ENCODE measurements at places on chromosomes 16 and 17.
A peak's percentile ranks its signal among the peaks of the same experiment; 100 is the strongest.

DNA sequence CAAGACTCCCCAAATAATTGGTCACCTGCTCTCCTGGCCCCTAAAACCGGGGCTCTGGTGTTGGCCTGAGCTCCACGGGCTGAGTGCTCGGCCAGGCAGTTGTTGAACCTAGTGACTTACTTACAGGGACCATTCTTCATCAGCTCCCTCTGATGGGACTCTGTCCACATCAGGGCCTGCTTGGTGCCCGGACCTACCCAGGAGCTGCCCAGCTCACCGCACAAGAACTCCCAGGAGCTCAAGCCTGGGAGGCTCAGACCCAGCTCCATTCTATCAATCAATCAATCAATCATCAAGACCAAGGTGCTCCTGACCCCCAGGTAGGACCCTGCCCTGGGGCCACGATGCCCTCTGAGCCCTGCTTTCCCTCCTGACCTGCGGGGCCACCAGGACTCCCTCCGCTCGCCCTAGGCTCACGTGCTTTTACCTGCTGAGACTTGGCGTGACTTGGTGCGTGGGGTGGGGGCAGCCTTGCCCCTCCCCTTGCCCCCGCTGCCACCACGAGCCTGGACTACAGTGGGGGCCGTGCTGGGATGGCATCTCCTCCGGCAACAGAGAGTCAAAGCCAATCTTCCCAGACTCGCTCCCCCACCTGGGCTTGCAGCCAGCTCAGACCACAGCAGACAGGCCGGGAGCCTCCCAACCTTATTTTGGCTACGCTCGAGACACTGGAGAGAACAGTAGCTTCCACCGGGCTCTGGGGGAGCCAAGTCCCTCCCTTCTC lies 15.7 kb downstream of the IL34 start:
- no peak for DNase-seq

DNA sequence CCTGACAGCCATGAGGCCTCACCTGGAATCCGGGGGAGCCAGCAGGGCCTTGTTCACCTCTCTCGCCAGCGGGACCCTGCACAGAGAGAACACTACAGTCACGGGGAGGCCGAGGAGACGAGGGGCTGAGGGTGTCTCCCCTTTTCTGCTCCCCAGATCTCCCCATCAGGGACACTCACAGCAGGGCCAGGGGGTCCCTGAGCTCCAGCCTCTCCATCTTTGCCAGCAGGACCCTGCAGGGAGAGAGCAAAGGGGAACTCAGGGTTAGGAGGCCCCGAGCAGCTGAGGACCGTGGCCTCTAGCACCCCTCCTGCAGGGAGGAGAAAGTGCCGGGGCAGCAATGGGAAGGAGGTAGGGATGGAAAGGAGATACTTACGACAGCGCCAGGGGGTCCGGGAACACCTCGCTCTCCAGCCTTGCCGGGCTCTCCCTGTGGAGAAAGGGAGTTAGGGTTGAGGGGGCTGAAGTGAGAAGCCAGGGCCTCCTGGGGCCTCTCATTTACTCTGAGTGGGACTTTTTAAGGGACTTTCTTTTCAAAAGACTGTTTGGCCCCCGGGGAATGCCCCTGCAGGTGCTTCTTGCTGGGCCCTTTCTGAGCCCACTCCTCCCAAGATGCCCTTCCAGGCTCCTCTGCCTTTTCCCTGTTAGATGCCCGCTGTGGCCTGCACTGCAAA lies 8.7 kb downstream of the COL1A1 start:
- no peak for DNase-seq

GRCh38 chr17:52653014-52653413 lies 494.5 kb upstream of the CA10 start:
- DNase-seq, result no peak

GRCh38 chr17:81071761-81072741 lies 37.1 kb downstream of the BAIAP2 start:
- no peak for DNase-seq

- peak; percentile 81 for DNase-seq
These were observed at the start of gene CHRNE for GRCh38 chr17:4903051-4903818. Gene CHRNE (minus strand): TSS chr17:4903098. CDS start chr17:4903063, 35 bp downstream.

- no peak for DNase-seq
These were observed 25.5 kb downstream of the MNT start for GRCh38 chr17:2375406-2375805.

GRCh38 chr17:76198702-76199101 lies 41.6 kb downstream of the RNF157 start:
- no peak for DNase-seq

- DNase-seq, result no peak
These were observed 34.5 kb downstream of the SLC39A11 start for GRCh38 chr17:73058022-73058421.

DNA sequence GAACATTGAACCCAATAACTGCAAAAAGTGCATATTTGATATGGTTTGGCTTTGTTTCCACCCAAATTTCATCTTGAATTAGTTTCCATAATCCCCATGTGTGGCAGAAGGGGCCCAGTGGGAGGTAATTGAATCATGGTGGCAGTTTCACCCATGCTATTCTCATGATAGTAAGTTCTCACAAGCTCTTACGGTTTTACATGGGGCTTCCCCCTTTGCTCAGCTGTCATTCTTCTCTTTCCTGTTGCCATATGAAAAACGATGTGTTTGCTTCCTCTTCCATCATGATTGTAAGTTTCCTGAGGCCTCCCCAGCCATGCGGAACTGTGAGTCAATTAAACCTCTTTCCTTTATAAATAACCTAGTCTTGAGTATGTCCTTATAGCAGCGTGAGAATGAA lies 127.6 kb downstream of the CHD9NB start:
- no peak for DNase-seq

GRCh38 chr16:19499481-19499880 lies 22.4 kb downstream of the GDE1 start:
- no peak for DNase-seq

DNA sequence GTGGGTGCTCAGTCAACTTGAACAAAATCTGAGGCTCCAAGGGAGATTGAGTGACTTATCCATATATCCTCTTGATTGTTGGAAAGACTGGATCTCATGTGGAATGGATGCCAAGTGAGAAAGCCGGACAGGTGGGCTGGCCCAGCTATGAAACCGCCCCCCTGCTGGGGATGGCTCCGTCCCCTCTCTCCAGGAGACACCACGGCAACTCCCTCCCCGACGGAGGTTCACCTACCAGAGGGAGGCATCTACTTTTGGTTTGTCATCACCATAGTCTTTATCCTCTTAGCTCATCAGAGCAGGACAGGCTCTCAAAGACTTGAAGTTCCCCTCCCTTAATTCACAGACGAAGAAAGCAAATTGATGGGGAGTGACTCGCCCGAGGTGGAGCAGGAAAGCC lies 1.8 kb upstream of the ALG1 start:
- no peak for DNase-seq

DNA sequence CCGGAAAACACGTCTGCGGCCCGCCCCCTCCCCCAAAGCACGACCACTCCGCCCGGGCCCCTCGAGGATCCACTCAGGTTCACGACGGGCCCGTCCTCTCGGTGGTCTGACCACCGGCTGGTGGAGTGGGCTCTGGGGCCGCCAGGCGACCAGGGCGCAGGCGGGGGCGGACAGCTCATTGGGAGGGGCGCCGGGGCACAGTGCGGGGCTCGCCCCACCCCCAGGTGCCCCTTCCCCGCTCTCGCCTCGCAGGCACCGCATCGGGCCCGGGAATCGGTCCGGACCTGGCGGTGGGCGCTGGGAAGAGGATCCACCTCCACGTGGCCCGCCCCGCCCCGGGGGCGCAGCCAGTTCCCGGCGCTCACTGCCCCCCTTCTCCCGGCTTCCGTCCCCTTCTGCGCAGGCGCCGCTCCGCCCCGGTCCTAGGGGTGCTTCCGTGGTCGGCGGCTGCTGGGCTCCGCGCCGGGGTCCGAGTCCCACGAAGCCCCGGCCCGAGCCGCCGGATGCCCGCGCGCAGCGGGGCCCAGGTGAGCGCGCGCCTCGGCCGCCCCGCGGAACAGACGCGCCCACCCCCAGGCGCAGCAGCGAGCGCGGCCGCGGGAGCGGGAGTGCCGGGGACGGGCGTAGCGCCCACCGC lies at the start of gene MPG:
Gene MPG (plus strand): TSS at position 419 of the 637 bp plus-strand sequence. CDS start 85 bp downstream, at position 504.
- DNase-seq, result peak; percentile 89

GRCh38 chr17:5587438-5588032 lies 3.2 kb upstream of the NLRP1 start:
- peak; percentile 80 for DNase-seq
